ENCODE measurements at places on chromosomes 12 and 14. TPM values are rescaled to one million over a fixed set of nuclear protein-coding genes. Genes with fewer than 3 reads are reported as not detected.

The GPR132 gene
- 0.22 TPM for total RNA-seq

The BDKRB1 gene
- total RNA-seq = not detected

The RNU4-1 gene
- under 0.01 TPM for total RNA-seq

The AKAP3 gene
- total RNA-seq = 2.4 TPM

The MANSC4 gene
- 0.12 TPM for total RNA-seq

The MMP17 gene
- 7.1 TPM for total RNA-seq

GRCh38 chr14:68651075-68651474, 141.8 kb downstream of the ZFP36L1 start:
- H3K4me3 ChIP-seq = no peak overlapping the region
- no peaks in the 10 kb centered on the region for H3K27me3 ChIP-seq
- no peak overlapping the region for H3K27ac ChIP-seq
- no peak for DNase-seq

DNA sequence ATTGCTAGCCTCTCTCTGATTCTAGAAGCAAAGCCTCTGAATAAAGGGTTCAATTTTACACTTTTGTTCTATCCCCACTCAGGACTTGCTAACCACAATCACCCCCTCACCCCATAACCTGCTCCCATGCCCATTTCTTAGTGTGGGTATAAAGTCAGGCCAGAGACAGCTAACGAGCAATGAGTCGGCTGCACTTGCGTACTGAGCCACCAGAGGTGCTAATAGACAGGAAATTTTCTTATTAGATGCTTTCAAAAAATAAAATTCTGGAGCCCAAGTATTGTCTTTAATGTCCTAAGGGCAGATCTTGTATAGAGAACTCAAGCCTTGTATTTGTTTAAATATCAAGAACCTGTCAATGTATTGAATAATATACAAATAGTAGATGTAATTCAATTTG, 256.9 kb downstream of the SYT1 start:
- H3K27me3 ChIP-seq = no peaks in the 10 kb centered on the region
- no peak overlapping the region for H3K4me3 ChIP-seq
- no peaks in the 10 kb centered on the region for H3K36me3 ChIP-seq
- peaks cover 15% of the 10 kb centered on the region for H3K4me1 ChIP-seq
- no peak overlapping the region for H3K27ac ChIP-seq

GRCh38 chr12:15525441-15525840, 203.1 kb downstream of the PTPRO start:
- no peak overlapping the region for H3K4me3 ChIP-seq
- no peaks in the 10 kb centered on the region for H3K36me3 ChIP-seq
- no peak overlapping the region for H3K27ac ChIP-seq
- no peak for DNase-seq
- H3K27me3 ChIP-seq = no peaks in the 10 kb centered on the region
- no peaks in the 10 kb centered on the region for H3K4me1 ChIP-seq

DNA sequence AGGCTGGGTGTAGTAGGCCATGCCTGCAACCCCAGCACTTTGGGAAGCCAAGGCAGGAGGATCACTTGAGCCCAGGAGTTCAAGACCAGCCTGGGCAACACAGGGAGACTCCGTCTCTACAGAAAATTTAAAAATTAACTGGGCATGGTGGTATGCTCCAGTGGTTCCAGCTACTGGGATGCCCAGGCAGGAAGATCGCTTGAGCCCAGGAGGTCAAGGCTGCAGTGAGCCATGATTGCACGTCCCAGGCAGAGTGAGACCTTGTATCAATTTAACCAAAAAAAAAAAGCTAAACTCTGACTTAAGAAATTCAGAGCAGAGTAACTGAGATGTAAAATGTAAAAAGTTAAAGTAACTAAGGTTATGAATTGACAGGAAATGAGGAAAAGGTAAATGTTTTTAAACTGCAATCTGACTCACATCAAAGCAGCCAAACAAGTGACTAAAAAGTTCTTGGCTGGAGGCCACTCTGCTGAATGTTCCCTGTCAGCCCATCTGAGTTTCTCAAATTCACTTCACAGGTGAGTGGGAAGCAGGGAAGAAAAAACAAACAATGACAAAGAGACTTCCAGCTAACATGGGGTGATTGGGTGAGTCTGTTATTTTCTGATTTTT, 21.3 kb downstream of the PRKD1 start:
- H3K4me1 ChIP-seq = no peaks in the 10 kb centered on the region
- no peaks in the 10 kb centered on the region for H3K36me3 ChIP-seq
- no peak for DNase-seq
- H3K27ac ChIP-seq = no peak overlapping the region
- H3K4me3 ChIP-seq = no peak overlapping the region
- no peaks in the 10 kb centered on the region for H3K27me3 ChIP-seq

Data from neural progenitor cell (in vitro differentiated cells).